Activated naive CD4-positive, alpha-beta T cell treated with Interleukin-2 at 50 U/mL for 16 hours (primary cell): ENCODE measurements at places on chromosomes 11 and 22.

GRCh38 chr22:49779211-49779610, 48.5 kb downstream of the BRD1 start:
- no peak for DNase-seq

DNA sequence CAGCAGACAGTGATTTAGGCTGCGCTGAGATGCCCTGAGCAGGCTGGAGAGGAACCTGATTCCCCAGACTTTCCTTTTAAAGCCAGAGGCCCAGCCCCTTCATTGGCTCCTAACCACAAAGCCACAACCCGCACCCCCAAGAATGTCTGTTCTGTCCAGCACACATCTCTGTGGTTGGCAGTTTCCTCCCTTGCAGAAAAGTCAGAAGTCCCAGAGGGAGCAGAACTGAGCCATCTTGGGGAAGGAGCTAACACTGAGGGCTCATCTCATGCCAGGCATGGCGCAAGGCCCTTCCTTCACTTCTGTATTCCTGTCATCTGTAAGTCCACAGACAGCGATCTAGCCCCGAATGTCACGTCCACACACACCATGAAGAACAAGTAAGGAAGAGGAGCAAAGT, 97.1 kb upstream of the SYT13 start:
- no peak for DNase-seq

- DNase-seq, result no peak
Measured at GRCh38 chr11:26143566-26144290, 188.2 kb upstream of the ANO3 start.

DNA sequence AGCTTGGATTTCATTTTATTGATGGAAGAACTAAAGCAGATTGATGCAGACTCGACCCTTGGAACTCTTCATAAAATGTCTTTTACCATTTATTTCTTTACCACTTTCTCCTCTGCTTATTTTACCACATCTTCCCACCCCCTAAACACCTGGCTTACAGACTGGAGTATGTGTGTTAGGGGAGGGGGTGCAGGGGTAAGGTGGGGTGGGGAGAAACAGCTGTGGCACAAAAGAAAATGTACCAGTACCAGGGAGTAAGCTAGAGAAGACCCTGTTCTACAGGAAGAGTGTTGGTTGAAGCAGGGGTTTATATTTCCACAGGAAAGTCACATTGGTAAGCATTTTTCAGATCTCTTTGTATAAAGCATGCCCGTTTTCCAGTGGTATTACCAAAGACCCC, 312.7 kb upstream of the MTNR1B start:
- DNase-seq, result no peak

DNA sequence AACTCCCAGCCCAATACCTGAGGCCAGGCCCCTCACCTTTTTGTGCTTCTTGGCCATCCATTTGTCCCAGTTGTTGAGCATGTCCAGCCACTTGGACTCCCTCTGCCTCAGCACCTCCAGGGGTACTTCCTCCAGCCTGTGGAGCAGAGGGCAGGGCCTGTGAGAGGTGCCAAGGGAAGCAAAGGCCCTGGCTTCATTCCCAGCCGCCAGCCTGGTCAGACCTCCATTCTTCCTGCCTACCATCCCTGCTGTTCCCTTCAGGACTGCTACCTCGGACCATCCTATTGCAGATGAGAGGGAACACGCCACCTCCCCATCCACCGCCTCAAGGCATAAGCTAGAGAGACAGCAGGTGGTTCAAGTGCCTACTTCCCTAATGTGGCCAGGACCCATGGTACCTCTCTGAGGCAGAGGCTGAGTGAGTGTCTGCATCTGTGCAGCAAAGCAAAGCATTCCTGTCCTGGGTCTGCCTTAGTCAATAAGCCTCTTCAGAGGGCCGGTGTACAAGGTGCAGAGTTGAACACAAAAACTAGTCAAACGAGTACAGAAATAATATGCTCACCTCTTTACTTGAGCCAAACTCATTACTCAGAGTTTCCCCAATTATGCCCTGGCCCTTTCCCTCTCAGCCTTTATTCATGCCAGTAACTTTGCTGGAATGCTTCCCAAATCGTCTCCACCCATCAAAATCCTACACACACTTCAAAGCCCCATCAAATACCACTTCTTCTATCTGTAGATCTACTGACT, 15.4 kb upstream of the CASTOR1 start:
- no peak for DNase-seq

DNA sequence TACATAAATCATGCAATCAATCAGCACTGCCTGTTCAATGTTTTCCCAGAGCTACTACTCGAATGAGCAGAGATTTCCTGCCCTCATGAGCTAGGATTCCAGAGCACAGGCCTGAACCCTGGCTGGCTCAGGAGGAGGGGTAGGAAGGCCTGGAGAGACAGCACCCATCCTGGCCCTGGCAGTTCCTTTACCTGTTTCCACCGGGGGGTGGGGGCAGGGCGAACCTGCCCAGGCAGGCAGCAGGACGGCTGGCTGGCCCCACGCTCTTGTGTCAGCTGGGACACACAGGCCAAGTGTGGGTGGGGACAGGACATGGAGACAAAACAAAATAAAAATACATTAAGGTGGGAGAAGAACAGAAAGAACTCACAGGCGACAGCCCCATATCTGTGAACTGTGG, 109.8 kb upstream of the BID start:
- no peak for DNase-seq

- no peak for DNase-seq
Measured at GRCh38 chr22:21904250-21904789, 36.9 kb upstream of the MAPK1 start.

- no peak for DNase-seq
Measured at GRCh38 chr22:45008751-45009605, 827 bp downstream of the PHF21B start.

- DNase-seq, result no peak
Measured at GRCh38 chr11:84691830-84692229, 935.3 kb downstream of the DLG2 start.

DNA sequence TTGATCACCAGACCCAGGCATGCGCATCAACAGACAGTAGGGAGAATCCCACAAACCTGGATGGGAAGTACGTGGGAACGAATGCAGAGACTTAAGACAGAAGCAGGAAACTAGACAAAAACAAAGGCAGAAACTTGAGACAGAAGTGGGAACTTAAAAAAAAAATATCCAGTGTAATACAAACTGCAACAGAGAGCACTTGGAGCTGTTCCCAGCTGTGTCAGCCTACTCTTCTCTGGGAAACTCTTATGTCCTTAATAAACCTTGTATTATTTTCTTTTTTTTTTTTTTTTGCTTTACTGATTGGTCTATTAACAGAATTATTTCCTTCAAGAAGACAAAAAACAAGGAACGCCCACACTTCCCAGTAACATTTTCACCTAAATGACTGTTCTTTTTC, 1818.1 kb upstream of the RAG2 start:
- DNase-seq, result no peak

- no peak for DNase-seq
Measured at GRCh38 chr22:19052941-19053541, 69.2 kb downstream of the DGCR2 start.

DNA sequence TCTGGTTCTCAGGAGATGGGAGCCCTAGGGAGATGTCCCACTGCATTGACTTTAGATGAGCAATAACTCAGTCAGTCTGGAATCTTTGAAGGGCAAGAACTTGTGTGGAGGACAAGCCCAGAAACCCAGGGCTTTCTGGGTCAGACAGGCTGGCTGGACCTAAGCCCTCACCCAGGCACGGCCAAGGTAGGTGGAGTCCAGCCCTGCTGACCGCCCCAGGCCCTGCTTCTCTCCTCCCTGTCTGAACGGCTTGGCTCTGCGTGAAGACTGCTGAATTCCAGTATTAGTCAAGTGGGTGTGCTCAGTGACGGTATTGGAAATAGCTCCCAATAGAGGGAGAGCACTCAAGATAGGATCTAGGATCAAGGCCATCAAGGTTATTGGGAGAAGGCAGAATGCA, 6.1 kb downstream of the CXCR5 start:
- DNase-seq, result no peak

GRCh38 chr11:57347336-57347735, 9.2 kb downstream of the P2RX3 start:
- DNase-seq, result no peak

DNA sequence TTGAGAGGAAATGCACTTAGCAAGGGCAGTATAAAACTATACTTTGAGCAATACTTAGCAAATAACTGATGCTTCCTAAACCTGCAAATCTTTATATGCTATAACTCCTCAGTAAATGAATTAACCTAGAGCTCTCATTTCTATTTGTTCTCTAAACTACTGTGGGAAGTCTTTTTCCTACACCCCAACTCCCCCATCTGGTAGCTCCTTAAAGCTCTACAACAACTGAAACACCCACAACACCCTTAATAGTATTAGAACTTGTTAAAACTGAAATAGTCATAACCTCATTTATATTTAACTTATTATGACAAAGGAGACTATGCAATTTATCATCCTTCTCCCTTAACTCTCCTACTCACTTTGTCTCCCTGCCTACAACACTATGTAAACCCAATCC, 43.4 kb downstream of the GUCY1A2 start:
- DNase-seq, result no peak
